ENCODE measurements at places on chromosomes 13 and 19. TPM values are rescaled to one million over a fixed set of nuclear protein-coding genes. Genes with fewer than 3 reads are reported as not detected.
A peak's percentile ranks its signal among the peaks of the same experiment; 100 is the strongest.

The COX6B1 gene
- 496 TPM for total RNA-seq

The PRDX2 gene
- total RNA-seq, result 387 TPM

The ZNF175 gene
- total RNA-seq, result 9.3 TPM

The CLIP3 gene
- total RNA-seq, result 1.5 TPM

The ZNF444 gene
- 31.7 TPM for total RNA-seq

The CD33 gene
- 3.1 TPM for total RNA-seq

The GPC5 gene
- total RNA-seq, result not detected

The ZNF493 gene
- total RNA-seq, result 2.2 TPM

The TMEM91 gene
- 4.4 TPM for total RNA-seq

The SIGLEC5 gene
- total RNA-seq, result not detected

DNA sequence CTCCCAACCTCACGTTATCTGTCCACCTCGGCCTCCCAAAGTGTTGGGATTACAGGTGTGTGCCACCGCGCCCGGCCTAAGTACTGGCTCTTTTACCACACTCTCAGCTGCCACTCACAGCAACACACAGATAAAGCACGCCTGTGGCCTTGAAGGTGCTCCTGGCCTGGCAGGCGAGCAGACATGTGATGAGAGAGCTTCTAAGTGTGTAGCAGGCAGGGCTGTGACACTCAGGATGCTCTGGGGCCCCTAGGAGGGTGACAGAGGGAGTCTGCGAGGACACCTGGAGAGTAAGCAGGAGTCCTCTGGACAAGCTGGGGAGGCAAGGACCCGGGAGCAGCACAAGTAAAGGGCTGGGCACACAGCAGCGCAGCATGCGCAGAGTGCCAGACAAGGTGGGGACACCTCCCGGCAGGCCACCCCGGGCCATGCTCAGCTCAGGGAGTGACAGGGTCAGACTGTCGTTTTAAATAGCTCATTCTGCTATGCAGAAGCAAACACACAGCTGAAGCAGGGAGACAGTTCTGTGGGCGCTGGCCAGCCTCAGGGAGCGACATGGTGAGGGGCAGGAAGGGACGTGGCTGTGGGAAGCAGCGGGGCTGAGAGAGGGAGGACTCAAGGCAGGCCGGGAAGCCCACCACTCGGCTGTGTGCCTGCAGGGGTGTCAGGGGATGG is 26.5 kb downstream of the MED26 start:
- DNase-seq, result no peak

- peak; percentile 38 for DNase-seq
Measured at GRCh38 chr19:41795031-41795461, 1.3 kb upstream of the CEACAM3 start.

DNA sequence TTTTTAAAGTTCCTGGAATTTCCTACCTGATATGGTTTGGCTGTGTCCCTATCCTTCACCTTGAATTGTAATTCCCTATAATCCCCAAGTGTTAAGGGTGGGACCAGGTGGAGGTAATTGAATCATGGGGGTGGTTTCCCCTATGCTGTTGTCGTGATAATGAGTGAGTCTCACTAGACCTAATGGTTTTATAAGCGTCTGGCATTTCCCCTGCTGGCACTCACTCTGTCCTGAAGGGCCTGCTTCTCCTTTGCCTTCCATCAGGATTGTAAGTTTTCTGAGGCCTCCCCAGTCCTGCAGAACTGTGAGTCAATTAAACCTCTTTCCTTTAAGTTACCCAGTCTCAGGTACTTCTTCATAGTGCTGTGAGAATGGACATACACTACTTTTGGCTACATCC is 298.7 kb downstream of the HS6ST3 start:
- DNase-seq, result no peak

DNA sequence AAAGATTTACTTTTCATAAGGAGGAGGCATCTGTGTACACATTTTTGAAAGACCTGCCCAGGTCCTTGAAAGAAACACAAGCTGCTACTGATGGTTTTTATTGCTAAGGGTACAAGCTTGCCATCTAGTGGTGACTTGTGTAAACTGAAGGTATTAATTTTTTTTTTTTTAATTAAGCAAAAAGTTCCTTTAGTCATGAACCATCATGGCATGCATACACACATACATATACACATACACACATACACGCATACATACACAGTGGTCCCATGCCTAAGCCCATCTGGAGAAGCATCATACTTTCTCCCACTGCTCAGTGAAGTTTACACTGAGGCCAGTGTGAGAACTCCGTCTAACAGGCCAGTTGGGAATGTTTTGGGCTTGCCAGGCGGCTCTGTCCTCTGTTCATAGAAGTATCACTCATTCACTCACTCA is 312.5 kb downstream of the DCLK1 start:
- DNase-seq, result peak; percentile 26

- DNase-seq, result no peak
Measured at GRCh38 chr13:36211567-36211966, 2.8 kb downstream of the SOHLH2 start.

DNA sequence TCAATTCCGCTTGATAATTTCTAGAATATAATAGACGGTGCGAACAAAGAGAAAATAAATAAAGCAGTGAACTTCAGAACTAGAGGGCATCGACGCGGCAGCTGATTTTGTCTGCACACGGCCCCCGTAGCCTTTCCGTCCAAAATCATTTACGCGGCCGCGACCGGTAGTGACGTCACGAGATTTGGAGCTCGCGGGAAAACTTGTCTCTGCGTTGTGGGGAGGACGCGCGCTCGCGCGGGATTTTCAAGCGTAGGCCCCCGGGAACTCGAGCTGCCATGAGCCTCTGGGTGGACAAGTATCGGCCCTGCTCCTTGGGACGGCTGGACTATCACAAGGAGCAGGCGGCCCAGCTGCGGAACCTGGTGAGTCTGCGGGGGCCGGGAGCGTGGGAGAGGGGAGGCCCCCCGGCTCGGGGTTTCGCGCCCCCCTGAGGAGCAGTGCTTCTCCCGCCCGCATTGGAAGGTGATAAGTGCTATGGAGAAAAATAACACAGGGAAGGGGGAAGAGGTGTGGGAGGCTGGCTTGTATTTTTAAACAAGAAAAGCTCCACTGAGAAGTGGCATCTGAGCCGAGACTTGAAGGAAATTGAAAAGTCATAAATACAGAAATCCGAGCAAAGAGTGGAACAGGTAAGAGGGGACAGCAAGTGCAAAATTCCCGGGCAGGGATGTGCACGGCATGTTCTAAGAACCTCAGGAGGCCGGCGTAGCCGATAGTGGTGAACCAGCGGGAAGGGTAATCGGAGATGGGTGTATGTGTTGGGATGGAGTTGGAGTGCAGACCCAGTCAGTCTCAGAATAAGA is at the start of gene RFC3:
RFC3 (plus strand) TSS at position 249 of the 806 bp plus-strand sequence; CDS start at position 279, 30 bp downstream.
- peak; percentile 94 for DNase-seq

- DNase-seq, result no peak
Measured at GRCh38 chr19:28602675-28603298, 610.2 kb downstream of the UQCRFS1 start.

DNA sequence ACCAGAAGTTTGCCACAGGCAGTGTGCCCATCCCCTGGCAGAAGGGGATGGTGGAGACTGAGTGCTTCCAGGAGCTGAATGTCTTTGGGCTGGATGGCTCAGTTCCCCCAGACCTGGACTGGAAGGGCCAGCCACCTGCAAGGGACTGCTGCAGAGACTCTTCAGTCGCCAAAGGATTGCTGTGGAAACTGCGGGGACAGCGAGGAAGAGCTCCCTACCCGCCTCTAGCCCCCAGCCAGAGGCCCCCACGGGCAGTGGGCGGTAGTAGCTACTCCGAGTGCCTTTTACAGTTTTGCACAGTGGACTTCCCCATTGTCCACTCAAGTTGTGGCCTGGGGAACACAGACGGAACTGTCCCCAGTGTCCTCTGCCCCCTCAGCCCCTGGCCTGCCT is 138.5 kb downstream of the ZDHHC20 start:
- no peak for DNase-seq

DNA sequence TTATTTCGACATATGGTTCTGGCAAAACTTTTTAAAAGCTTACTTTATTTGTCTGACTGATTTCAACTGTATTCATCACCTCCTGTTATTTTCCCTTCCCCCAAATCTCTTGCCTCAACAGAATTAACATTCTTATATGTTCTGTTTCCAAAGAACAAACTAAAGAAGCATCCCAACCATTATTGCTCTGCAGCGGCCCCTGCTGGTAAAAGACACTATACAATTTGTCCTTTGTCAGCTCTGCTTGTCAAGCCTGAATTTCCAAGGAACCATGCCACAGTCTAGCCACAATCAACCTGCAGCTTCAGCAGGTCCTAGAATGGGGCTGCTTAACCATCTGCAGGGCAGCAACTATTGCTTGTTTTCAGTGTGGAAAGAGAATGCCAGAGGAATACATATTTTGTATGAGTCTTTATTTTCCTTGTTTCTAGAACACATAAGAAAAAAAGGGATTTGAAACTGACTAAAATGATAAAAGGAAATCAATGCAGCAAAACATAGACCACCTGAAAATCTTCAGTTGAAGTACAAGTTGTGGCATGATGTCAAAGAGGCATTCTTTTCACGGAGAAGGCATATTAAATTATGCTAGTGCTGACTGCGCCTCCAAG is 845.3 kb downstream of the DIAPH3 start:
- peak; percentile 2 for DNase-seq

DNA sequence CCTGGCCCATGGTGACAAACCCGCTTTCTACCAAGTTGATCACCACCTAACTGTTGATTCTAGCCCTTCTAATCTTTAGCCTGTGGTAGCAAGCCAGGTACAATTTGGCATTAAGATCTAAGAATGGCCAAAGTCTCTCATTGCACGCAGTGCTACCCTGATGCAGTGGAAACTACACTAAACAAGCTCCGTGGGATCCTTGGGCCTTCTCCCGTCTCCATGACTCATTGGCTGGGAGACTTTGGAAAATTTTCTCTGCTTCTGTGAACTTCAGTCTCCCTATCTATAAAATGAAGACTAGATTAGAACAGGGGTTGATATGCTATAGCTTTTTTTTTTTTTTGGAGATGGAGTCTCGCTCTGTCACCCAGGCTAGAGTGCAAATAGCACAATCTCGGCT is 223.0 kb downstream of the TSHZ3 start:
- no peak for DNase-seq

- no peak for DNase-seq
Measured at GRCh38 chr19:36198119-36198518, 16.3 kb downstream of the ZNF565 start.

DNA sequence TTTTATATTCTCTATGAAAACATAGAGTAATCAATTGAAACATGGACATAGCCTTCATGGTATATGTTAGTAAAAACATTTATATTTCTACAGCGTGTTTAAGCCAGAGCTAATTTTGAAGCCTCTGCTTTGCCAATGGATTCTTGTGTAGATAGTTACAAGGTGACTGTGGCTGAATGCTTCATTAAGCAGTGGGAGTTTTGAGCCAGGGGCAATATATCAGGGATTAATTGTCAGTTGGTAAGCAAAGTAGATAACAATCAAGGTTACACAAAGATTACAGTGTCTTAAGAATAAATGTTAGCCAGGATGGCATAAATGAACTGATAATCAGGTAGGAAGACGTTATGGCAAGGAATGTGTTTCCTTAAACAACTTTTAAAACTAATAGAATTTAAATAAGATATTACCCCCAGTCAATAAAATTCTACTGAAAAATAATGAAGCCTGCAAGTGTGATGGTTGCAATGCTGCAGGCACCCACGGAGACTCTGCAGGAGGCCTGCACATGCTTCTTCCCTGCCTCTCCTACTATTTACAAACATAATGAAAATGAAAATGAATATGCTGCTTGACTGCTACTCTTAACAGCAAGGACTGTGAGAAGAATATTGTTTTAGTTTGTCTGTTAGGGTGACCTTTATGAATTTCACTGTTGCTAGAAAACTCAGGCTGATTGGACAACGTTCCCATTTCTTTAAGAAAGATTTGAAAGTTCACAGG is 588.5 kb downstream of the GPC5 start:
- DNase-seq, result no peak

- no peak for DNase-seq
Measured at GRCh38 chr19:46000491-46001246, 5.4 kb downstream of the CCDC61 start.

GRCh38 chr13:72567566-72567965 is 159.9 kb downstream of the MZT1 start:
- no peak for DNase-seq

DNA sequence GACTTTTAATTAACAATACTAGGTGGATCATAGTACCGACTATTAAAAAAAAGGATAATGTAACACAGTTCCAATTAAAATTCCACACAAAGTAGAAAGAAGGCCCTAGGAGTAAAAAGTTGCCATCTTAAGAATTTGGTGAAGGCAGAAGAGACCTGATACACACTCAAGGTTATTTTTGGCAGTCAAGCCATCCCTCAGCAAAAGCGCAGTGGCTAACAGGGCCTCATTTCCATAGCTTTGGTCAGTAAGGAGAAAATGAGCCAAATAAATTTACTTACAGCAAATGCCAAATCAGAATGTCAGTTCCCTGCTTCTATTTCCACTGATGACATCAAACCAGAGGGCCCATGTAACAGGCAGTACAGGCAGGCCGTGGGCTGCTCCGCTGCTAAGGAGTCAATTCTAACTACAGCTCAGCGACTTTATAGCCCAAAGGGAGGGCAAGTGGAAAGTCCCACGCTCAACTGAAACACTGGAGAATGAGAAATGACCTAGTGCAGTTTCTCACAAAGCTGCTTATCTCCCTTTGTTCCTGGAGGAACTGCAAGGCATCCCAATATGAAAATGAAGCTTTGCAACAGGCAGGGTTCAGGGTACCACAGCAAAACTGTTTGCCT is 6.3 kb downstream of the ARGLU1 start:
- no peak for DNase-seq

DNA sequence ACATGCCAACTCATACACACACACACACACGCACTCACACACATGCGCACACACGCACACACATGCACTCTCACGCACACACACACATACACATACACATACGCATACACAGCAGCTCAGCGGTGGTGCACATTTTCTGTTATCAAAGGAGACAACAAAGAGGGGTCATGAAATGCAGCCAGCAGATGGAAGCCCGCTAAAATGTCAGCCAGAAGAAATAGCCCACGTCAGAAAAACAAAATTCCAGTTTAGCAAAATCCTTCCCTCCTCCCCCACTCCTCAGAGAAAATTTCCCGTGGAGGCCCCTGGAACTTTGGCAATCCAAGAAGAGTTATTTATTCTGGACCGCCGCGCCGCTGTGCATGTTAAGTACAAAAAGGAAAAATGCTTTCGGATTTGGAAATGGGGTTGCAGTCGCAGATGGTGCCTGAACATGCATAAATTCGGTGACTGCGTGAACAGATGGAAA is 114.6 kb upstream of the VSTM2B start:
- no peak for DNase-seq

DNA sequence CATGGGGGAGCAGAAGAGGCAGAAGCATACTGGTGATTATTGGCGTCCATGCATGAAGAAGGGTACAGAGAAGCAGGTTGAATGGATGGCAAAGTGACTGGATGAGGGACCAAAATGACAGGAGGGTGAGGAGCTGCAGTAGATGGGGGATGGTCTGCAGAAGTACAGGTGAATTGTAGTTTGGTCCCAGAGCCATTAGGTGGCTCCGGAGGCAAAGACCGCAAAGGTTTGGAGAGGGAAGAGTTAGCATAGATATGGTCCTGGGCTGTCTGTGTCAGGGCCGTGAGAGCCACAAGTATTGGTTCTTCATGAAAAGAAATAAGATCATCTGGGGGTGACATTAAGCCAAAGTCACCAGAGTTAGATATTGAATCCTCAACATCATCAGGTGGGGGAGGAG is 59.0 kb upstream of the ZNF726 start:
- no peak for DNase-seq
